ENCODE measurements at places on chromosomes 2 and 18. TPM values are rescaled to one million over a fixed set of nuclear protein-coding genes. Genes with fewer than 3 reads are reported as not detected.

MDH1 gene
- total RNA-seq: 123 TPM

SPATA3 gene
- total RNA-seq: not detected

DSC1 gene
- not detected for total RNA-seq

CPO gene
- total RNA-seq: not detected

ITGA4 gene
- 9.1 TPM for total RNA-seq

GPR17 gene
- total RNA-seq: 8.9 TPM

SLC9A2 gene
- 0.36 TPM for total RNA-seq

KIDINS220 gene
- total RNA-seq: 454 TPM

SEH1L gene
- 26.6 TPM for total RNA-seq

MROH2A gene
- not detected for total RNA-seq

OSBPL1A gene
- total RNA-seq: 30.2 TPM

G6PC2 gene
- not detected for total RNA-seq

TRIM54 gene
- 1.2 TPM for total RNA-seq

Data from cerebellum (tissue), 4 donors.